ENCODE measurements at places on chromosomes 5 and 9.

- no peak for DNase-seq
These were observed 5.2 kb downstream of the FAT2 start for GRCh38 chr5:151585970-151586369.

DNA sequence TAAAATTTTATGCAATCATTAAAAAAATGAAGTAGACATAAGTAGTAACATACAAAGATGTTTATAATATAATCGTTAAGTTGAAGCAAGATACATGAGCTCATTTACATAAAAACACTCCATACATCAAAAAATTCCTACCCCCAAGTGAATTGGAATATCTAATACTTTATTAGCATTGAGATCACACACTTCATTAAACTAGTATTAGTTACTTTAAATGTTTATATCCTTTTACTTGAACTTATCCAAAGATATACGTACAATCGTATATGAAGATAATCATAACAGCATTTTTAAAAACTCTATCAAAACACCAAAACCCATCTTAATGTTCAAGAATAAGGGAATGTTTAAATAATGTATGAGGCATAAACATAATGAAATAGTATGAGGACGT lies 275.1 kb downstream of the RFX3 start:
- DNase-seq = no peak

DNA sequence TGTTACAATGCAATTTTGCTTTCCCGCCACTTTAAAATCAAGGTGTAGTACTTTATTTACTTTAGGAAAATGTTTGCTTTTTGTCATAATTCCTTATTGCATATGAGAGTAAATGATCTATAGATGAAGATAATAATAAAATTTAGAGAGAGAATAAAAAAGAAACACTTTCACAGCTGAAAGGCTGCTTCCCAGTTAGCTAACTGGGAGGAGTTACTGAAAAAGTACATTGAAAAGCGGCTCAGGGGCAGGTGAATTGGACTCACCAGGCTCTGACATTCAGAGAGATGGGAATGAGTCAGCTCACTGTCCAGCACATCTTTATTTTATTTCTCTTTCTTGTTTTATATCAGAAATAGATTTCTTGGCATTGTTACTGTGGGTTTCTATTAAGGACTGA lies 131.7 kb upstream of the CCDC152 start:
- DNase-seq = no peak

GRCh38 chr5:122921826-122922225 lies 76.4 kb downstream of the SNX24 start:
- DNase-seq = no peak

GRCh38 chr9:89658401-89658800 lies 53.6 kb downstream of the GADD45G start:
- no peak for DNase-seq

- DNase-seq = no peak
These were observed 4.3 kb downstream of the RPL12 start for GRCh38 chr9:127446713-127447415.

DNA sequence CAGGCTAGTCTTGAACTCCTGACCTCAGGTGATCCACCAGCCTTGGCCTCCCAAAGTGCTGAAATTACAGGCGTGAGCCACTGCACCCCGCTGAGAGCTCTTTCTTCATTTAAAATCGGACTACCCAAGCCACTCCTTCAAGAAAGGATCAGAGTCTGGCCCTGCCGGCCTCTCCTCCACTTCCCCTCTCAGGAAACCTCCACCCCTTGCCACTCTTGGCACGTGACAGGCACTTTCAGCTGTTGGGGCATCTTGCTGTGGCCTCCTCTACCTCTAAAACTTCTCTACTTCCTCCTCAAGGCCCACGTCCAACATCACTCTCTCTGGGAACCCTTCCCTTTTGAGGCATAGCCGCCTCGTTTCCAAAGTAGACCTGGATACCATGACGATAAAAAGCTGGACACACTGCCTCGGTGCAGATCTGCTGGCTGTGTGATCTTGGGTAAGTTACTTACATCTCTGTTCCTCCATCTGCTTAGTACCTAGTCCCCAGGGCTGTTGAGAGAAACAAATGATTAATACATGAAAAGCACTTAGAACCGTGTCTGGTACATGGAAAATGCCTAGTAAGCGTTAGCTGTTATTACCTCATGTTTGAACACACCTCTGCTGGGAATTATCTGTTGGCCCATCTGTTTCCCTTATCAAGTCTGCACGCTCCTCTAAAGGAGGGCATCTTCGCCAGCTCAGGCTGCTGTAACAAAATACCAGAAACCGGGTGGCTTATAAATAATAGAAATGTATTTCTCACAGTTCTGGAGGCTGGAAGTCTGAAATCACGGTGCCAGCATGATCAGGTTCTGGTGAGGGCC lies 55.3 kb downstream of the SMIM23 start:
- DNase-seq = peak; percentile 89

- no peak for DNase-seq
These were observed 1025.2 kb upstream of the CDH18 start for GRCh38 chr5:21013237-21013636.

- no peak for DNase-seq
These were observed 433.2 kb downstream of the SEMA5A start for GRCh38 chr5:9112520-9113291.

GRCh38 chr9:88077071-88077617 lies 61.1 kb downstream of the SPATA31C2 start:
- DNase-seq = no peak

DNA sequence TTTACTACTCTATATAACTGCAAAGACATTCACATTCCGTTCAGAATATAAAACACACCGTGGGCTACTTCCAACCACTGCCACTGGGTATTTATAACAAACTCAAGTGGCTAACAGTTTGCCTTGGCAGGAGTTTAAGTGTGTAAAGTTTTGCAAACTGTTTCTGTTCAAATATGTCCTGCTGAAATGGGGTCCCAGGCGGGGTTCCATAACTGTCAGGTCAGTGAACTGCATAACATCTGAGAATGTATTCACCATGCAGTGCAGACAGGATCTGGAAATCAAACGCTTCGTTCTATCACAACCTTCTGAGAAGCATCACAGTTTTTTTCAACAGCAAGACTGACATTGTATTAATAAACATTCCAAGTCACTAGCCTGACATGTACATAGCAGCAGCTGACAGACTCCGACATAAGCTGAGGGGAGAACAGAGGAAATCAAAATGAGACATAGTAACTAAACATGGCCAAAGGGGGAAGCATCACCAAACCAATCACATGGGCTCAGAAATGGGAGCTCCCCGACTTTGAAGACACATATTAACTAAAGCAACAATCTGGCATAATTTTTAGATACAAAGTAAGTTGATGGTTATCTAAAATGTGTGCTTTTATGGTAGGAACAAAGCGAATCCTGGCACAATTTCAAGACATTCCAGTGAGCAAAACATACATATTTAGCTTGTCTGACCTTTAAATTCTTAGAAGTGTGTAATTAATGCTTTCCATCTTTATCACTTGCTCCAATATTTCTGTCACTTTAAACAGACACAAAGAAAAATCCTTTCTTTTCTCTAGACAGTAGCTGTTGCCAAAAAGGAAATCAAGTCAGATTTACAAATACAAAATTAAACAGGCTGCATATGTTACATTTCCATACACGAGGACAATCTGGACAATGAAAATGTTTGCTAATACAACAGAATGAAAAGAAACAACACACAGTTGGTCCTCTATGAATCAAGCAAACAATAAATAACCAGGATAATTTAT lies 156.8 kb downstream of the MAPKAP1 start:
- DNase-seq = no peak

DNA sequence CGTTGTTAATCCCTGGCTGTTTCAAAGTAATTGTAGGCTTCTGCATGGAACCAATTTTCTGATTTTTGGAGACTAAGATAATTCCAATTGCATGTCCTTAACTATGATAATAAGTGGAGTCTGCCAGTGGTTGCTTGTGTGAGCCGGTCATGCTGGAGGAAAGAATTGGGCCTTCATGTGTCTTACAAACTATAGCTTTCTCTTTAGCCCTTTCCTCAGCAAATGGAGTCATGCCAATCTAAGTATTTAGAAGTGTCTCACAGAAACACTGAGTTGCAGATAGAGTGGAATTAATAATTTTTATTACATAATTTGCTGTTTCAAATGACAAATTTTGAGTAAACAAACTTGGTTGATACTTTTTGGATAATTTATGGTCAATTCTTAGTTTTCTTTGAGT lies 200.4 kb downstream of the FBXL7 start:
- DNase-seq = no peak

DNA sequence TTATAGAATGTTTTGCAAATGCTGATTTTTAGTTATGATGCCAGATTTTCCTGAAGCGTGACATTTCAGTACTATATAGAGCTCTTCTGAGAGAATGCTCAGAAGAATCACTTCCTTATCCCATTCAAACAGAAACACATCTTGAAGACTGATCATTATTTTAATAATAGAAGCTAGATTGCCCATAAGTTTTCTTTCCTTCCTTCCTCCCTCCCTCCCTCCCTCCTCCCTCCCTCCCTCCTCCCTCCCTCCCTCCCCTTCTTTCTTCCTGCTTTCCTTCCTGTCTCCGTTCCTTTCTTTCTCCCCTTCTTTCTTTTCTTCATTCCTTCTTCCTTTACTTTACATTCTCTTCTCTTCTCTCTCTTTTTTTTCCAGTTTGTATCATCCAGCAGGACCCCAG lies 767.4 kb downstream of the IRX1 start:
- DNase-seq = no peak

DNA sequence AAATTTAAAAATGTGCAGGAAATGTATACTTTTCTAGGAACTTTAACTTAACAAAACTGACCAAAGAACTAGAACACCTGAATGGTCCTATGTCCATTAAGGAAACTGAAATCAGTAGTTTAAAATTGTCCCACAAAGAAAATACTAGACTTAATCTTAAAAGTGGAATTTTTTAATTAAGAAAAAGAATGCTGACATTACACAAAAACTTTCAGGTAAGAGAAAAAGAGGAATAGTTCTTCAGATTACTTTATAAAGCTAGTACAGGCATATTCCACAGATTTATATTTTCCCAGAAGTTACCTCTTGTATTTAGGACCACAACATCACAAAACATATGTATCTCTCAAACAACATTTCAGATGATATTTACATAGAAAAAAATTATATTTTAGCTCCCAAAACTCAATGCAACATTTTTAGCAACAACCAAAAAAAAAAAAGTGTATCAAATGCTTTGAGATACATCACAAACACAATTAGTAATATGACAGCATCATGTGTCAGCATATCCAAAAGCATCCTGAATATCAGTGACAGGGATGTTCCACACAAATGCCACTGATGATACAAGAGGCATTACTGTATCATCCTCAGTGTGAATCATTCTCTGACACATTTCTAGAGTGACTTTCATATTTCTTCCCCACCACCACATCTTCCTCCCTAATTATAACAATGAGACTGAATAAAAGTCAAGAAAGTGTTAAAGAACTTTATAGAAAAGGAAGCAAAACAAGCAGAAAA lies 264.0 kb downstream of the EPB41L4A start:
- DNase-seq = no peak

GRCh38 chr9:87445646-87446045 lies 52.0 kb upstream of the DAPK1 start:
- peak; percentile 76 for DNase-seq

DNA sequence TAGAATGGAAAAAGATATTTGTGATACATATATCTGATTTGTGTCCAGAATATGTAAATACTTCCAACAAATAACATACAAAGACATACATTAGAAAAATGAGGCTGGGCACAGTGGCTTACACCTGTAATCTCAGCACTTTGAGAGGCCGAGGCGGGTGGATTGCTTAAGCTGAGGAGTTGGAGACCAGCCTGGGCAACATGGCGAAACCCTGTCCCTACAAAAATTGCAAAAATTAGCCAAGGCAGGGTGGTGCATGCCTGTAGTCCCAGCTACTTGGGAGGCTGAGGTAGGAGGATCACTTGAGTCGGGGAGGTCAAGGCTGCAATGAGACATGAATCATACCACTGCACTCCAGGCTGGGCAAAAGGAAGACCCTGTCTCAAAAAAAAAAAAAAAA lies 46.1 kb upstream of the CDC42SE2 start:
- no peak for DNase-seq

DNA sequence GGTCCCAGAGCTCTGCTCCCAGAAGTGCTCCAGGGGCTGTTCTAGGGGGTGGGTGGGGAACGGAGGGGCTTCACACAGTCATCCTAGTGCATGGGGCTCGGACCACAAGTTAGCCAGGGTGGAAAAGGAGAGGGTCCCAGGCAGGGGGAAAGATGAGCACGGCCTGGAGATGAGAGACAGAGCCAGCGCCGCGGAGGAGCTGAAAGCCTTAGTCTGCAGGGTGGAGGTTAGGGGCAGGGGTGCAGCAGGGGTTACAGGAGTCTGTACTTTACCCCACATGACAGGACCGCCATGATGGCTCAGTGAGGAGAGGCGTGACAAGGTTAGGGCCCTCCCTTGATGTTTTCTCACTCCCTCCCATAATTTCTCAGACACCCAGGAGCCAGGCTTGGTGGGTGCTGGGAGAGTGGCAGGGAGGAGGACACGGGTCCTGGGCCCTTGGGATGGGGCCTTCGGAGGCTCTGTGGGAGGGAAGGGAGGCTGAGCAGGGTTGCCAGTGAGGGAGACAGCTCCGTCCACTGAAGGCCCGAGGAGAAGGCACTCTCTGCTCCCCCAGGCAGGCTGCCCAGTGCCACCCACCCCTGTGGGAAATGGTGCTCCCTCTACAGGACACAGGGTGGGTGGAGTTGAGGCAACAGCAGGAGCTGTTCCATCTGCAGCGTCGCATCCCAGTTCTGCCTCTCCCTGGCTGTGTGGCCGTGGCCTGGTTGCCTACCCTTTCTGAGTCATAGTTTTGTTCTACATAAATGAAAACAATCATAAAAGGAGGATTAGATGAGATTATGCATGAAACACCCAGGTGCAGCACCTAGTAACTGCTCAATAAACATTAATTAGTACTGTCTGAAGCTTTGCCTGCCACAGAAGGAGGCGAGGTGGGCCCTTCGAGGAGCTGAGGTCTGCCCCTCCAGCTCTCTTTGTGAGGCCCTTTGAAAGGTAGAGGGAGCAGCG lies 66.2 kb downstream of the NDST1 start:
- DNase-seq = no peak

DNA sequence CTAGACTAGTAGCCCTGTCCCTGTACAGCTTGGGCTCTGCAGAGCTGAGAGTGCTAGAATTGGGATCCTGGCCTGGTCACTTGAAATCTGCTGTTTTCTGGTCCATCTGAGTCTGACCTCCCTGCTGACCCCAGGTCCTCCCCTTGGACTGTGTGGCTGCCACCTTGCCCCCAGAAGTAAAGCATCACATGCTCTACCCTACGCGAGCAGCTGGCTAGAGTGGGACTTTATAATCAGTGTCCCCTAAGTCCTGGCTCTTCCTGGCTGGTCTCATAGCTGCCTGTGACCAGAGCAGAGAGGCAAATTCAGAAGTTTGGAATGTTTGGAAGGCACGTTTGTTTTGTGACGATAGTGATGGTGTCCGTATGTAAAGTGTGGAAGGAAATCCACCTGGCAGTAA lies 81.0 kb downstream of the ARHGEF28 start:
- no peak for DNase-seq

- no peak for DNase-seq
These were observed 123.9 kb downstream of the TLE4 start for GRCh38 chr9:79695531-79696175.

DNA sequence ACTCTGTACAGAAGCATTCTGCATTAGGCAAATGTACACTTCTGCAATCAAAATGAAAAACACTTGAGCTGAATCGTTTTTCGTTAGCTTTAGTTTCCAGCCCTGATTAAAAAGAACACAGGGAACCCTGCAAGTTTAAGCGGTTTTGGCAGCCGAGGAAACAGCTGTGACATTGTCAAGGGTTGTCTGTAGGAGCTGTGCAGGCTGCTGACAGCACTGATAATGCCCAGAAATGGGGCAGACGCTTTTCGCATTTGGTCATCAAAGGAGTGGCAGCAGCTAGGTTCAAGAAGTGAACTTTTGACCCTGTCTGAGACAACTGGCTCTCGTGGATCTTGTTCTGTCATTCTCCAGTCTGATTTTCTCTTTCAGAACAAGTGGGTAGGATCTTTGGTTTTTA lies 165.6 kb upstream of the CCDC152 start:
- DNase-seq = no peak
